ENCODE measurements at places on chromosomes 2 and 18.

GRCh38 chr18:55875371-55875901 lies 287.4 kb upstream of the TCF4 start:
- no peaks in the 10 kb centered on the region for H3K4me1 ChIP-seq
- no peak overlapping the region for H3K27ac ChIP-seq
- H3K4me3 ChIP-seq, result no peak overlapping the region

- no peaks in the 10 kb centered on the region for H3K4me1 ChIP-seq
- DNase-seq, result no peak
- no peaks in the 10 kb centered on the region for H3K27me3 ChIP-seq
- H3K27ac ChIP-seq, result no peak overlapping the region
- no peaks in the 10 kb centered on the region for H3K36me3 ChIP-seq
Measured at GRCh38 chr2:164430166-164430783, 191.0 kb downstream of the GRB14 start.

DNA sequence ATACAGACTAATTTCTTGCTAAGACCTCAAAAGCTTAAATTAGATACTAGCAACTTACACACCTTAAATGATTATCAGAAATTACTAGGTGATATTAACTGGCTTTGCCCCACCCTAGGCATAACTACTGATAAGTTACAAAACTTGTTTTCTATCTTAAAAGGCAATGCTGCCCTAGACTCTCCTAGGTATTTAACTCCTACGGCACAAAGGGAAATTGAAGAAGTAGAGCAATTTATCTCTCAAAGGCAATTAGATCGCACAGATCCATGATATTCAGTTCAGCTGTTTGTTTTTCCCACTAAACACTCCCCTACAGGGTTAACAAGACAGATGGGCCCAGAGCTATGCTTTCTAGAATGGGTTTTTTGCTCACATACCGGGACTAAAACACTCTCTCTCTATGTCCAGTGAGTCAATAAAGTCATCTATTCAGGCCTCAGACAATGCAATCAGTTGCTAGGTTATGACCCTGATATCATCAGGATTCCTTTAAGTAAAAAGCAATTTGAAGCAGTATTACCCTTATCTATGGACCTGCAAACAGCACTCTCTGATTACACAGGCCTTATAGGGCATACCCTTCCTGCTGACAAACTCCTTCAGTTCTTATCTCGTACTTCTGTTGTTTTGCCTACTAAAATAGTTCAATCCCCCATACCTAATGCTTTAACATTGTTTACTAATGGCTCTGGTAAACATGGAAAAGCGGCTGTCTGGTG lies 14.3 kb downstream of the MAP3K2 start:
- no peak overlapping the region for H3K4me3 ChIP-seq
- H3K4me1 ChIP-seq, result peaks cover 6% of the 10 kb centered on the region
- no peak overlapping the region for H3K27ac ChIP-seq
- H3K36me3 ChIP-seq, result peaks cover 6% of the 10 kb centered on the region
- no peak for DNase-seq

DNA sequence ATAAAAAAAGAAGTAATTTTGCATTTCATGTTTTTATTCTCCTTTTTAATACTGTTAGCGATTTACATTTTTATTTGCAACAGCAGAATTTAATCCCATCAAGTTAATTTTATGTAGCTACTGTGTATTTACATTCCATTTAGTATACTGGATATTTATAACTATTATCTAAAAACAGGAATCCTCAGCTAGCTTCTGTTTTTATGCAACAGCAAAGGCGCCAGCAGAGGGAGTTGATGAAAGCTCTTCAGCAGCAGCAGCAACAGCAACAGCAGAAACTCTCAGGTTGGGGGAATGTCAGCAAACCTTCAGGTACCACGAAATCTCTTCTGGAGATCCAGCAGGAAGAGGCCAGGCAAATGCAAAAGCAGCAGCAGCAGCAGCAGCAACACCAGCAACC lies 26.2 kb upstream of the SNORC start:
- DNase-seq, result no peak
- H3K27ac ChIP-seq, result no peak overlapping the region
- H3K4me1 ChIP-seq, result no peaks in the 10 kb centered on the region
- H3K36me3 ChIP-seq, result peaks cover 91% of the 10 kb centered on the region
- H3K4me3 ChIP-seq, result no peak overlapping the region

GRCh38 chr18:45133276-45133675 lies 452.6 kb downstream of the SETBP1 start:
- H3K4me3 ChIP-seq, result no peak overlapping the region
- H3K27ac ChIP-seq, result no peak overlapping the region
- no peaks in the 10 kb centered on the region for H3K4me1 ChIP-seq
- no peaks in the 10 kb centered on the region for H3K27me3 ChIP-seq
- H3K36me3 ChIP-seq, result no peaks in the 10 kb centered on the region
- DNase-seq, result no peak

GRCh38 chr2:193556766-193557470 lies 1362.2 kb upstream of the TMEFF2 start:
- H3K27me3 ChIP-seq, result no peaks in the 10 kb centered on the region
- DNase-seq, result no peak
- H3K27ac ChIP-seq, result no peak overlapping the region
- H3K4me1 ChIP-seq, result no peaks in the 10 kb centered on the region

DNA sequence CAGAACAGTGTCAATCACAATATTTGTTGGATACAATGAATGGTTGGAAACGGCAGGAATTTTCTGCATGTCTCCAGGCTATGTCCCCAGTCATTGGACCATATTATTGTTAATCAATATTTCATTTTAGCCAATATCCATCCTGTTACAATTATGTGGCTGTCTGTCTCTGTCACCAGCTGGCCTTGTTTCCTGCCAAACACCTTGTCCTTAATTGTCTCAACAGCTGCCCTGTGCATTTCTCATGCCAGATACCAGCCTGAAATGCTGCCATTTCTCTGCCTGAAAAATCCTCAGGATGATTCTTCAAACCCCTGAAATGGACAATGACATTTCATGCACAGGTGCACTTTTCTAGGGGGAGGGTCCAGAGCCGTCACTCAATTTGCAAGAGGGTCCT lies 170.6 kb downstream of the ALPK2 start:
- H3K36me3 ChIP-seq, result no peaks in the 10 kb centered on the region
- H3K4me1 ChIP-seq, result no peaks in the 10 kb centered on the region
- no peak overlapping the region for H3K4me3 ChIP-seq
- H3K27ac ChIP-seq, result no peak overlapping the region
- no peak for DNase-seq

DNA sequence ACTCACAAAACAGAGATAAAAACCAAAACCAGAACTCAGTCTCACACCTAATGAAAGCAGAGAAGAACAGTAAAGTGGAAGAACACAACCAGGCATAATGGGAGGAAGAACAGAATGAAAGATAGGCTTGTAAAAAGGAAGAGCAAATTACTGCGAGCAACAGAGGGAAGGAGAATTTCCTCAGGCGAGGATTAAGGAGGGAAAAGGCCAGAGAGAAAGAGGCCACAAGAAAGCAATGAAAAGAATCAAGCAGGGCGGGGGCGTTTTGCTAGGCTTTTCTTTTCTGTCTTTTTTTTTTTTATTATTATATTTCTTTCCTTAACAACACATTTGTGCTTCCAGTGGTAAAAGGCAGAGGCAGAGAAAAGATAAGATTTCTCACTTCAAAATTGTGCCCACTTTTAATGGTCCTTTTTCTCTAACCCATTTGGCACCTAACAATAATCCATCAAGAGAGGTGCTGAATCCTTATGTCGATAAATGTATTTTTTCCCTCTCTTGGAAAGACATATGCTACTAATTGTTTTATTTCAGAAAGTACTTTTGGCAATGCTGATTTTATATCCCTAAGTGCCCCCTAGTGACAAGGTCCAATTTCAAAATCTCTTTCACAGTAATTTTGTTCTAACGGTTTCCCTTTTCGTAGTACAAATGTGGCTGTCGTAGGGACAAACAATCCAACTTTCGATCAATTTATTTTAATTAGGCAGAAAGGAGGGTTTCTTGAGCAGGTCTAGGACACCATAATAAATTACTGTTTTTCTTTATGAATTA lies 138.7 kb upstream of the AQP4 start:
- no peaks in the 10 kb centered on the region for H3K36me3 ChIP-seq
- DNase-seq, result no peak
- no peaks in the 10 kb centered on the region for H3K4me1 ChIP-seq
- no peak overlapping the region for H3K4me3 ChIP-seq
- no peak overlapping the region for H3K27ac ChIP-seq
- H3K27me3 ChIP-seq, result no peaks in the 10 kb centered on the region

- no peaks in the 10 kb centered on the region for H3K36me3 ChIP-seq
- H3K27me3 ChIP-seq, result no peaks in the 10 kb centered on the region
- H3K4me3 ChIP-seq, result no peak overlapping the region
- no peak for DNase-seq
Measured at GRCh38 chr2:39975476-39976020, 196.5 kb upstream of the THUMPD2 start.

GRCh38 chr2:187550857-187551256 lies 3.4 kb downstream of the TFPI start:
- no peak overlapping the region for H3K27ac ChIP-seq
- no peak for DNase-seq
- H3K4me1 ChIP-seq, result no peaks in the 10 kb centered on the region
- H3K27me3 ChIP-seq, result no peaks in the 10 kb centered on the region
- no peak overlapping the region for H3K4me3 ChIP-seq

GRCh38 chr2:172711110-172711509 lies 24.5 kb upstream of the RAPGEF4 start:
- H3K27me3 ChIP-seq, result no peaks in the 10 kb centered on the region
- H3K27ac ChIP-seq, result no peak overlapping the region
- no peaks in the 10 kb centered on the region for H3K36me3 ChIP-seq
- no peaks in the 10 kb centered on the region for H3K4me1 ChIP-seq

DNA sequence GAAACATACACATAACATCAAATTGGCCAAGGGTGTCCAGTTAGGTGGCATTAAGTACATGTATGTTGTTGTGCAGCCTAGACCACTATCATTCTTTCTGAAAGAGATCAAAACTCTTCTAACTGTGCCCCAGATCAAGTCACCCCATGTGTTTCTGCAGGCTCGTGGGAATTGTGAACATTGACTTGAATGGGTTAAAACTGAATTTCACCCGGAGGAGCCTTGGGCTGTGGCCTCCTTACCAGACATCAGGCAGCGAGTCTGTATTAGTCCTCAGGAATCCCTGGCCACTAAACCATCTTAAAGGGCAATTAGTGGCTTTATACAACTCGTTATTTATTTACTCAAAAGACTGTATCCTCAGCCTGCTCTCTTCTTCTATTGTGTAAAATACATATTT lies 149.0 kb upstream of the REV1 start:
- no peaks in the 10 kb centered on the region for H3K27me3 ChIP-seq
- H3K4me3 ChIP-seq, result no peak overlapping the region
- H3K27ac ChIP-seq, result no peak overlapping the region
- no peaks in the 10 kb centered on the region for H3K36me3 ChIP-seq
- DNase-seq, result no peak

DNA sequence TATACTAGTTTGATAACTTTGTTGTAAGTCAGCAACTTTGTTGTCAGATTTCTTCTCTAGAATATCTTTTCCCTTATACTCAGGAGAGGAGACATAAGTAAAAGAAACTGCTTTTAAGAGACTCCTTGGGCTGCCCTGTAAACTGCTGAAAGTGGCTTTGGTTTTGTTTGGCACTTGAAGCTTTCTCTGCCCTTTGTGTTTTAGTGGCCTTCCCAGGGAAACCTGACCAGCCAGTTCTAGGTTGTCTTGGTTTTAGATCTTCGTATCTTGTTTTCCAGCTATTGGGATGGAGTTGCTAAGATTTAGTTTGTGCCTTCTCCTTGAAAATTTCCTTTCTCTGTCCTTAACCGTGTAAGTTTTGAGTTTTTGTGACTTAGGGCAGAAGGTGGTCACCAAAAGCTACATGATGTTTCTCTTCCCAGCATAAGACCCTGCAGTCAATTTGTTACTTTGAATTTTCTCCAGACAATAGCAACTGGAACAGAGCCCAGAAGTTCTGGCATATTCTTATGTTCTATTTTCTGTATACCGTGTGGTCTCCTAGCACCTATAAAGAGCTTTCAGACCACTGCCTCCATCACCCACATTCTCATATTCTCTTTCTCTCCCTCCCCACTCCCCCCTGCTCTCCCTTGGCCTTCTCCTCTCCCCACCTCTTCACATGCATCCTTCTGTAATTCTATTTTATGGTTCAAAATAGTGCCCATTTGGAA lies 81.1 kb downstream of the BOLA3 start:
- H3K4me3 ChIP-seq, result no peak overlapping the region
- no peak for DNase-seq

DNA sequence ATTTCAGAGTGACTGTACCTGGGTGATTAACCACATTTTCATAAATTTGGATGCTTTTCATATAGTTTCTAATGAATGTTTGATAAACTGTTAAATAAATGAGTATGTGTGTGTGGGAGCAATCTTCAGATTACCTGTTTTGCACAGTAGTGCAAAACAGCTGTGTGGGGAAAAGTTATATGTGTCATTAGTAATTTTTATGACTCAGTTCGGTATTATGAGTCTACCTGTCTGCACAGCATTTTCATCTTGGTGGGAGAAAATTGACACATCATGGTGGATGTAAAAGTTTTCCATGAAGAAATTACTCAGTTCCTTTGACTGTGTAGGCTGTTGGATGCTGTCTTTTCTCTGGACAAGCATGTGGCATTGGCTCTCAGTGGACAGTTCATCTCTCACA lies 43.8 kb downstream of the LTBP1 start:
- H3K27ac ChIP-seq, result no peak overlapping the region
- H3K27me3 ChIP-seq, result no peaks in the 10 kb centered on the region
- no peak overlapping the region for H3K4me3 ChIP-seq
- no peaks in the 10 kb centered on the region for H3K4me1 ChIP-seq
- DNase-seq, result no peak

DNA sequence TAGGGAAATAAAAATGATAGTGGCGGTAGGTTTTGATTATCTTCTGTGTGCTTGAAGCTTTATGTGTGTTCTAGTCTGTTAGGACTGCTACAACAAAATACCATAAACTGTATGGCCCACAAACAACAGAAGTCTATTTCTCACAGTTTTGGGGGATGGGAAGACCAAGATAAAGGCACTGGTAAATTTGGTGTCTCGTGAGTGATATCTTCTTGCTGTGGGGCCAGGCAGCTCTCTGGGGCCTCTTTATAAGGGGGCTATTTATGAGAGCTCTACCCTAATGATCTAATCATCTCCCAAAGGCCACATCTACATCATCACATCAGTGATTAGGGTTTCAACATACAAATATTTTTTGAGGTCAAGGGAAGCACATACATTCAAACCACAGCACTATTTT lies 86.8 kb upstream of the SPHKAP start:
- no peaks in the 10 kb centered on the region for H3K27me3 ChIP-seq
- no peak for DNase-seq
- H3K4me3 ChIP-seq, result no peak overlapping the region
- H3K4me1 ChIP-seq, result no peaks in the 10 kb centered on the region
- H3K27ac ChIP-seq, result no peak overlapping the region

DNA sequence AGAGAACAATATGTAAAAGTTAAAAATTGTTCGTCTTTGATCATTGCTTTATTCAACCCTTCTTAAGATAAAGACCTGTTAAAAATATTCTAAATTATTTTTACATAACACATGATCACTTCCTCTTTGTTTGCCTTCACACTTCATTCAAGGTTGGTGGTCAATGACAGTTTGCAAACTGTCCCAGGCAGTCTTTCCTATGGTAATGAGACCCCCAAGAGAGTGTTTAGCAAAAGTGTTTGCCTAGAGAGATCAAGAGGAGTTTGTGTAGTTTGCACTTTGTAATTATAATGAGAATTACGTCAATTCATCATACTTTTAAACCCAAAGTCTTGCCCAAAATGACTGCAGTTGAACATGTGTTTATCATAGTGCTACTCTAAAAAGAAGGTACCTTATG lies 77.2 kb upstream of the ABCA12 start:
- H3K36me3 ChIP-seq, result no peaks in the 10 kb centered on the region
- no peaks in the 10 kb centered on the region for H3K4me1 ChIP-seq
- no peak for DNase-seq
- no peaks in the 10 kb centered on the region for H3K27me3 ChIP-seq

All from CD4-positive, alpha-beta T cell (primary cell).